WTC11 (cell line): ENCODE measurements at places on chromosomes 2 and 18. TPM values are rescaled to one million over a fixed set of nuclear protein-coding genes. Genes with fewer than 3 reads are reported as not detected.

DNA sequence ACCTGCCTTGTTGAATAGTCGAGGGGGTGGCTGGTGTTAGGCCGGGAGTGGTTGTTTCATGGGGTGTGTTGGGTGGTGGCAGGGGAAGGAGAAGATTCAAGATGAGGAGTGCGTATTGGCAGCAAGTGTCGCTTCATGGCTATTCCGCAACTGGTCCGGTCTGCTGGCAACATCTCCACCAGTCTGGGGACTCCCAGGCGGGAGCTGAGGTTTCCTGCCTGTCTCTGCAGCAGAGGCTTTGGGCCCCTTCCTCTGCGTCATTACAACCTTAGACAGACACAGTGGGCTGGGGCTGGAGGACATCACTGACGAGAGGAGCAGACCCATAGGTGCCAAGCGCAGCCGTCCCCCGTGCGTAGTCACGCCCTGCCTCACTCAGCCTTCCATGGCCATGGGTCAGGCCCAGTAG, 64.0 kb upstream of the MCFD2 start:
- peaks cover 7% of the 10 kb centered on the region; the same call in 1 of the 2 replicates for H3K4me1 ChIP-seq
- no peak for DNase-seq
- H3K27ac ChIP-seq: no peak overlapping the region
- H3K36me3 ChIP-seq: no peaks in the 10 kb centered on the region
- no peak overlapping the region for H3K4me3 ChIP-seq

PLEKHB2 gene
- 62.1 to 65.6 TPM (median 63.1 TPM) in 3 replicates for total RNA-seq

GRCh38 chr18:35671966-35672603, 90.5 kb downstream of the GALNT1 start:
- no peak overlapping the region for H3K4me3 ChIP-seq
- peaks cover 18% of the 10 kb centered on the region for H3K36me3 ChIP-seq
- no peaks in the 10 kb centered on the region for H3K27me3 ChIP-seq
- no peak overlapping the region for H3K27ac ChIP-seq
- no peak for DNase-seq

SERPINB7 gene
- total RNA-seq: not detected in 3 replicates

DNA sequence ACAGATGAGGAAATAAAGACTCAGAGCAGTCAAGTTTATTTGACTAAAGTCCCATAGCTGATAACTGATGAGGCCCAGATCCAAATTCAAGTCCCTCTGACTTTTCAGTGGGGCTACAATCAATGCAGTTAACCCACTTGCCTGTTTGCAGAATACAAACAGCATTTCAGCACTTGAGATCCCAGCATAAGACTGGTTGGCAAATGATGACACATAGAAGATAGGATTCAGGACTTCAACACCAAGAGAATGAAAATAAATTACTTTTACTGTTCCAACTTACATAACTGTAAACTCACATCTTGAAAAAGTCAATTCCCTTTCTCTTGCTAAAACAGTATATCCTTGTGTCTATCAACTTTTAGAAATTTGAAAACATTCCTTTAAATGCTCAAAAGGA, 61.2 kb downstream of the CCDC93 start:
- no peaks in the 10 kb centered on the region for H3K27me3 ChIP-seq
- no peak overlapping the region for H3K27ac ChIP-seq
- no peaks in the 10 kb centered on the region for H3K4me1 ChIP-seq
- H3K4me3 ChIP-seq: no peak overlapping the region
- H3K36me3 ChIP-seq: peaks cover 47% of the 10 kb centered on the region

LRRC30 gene
- total RNA-seq: not detected in 3 replicates

DNA sequence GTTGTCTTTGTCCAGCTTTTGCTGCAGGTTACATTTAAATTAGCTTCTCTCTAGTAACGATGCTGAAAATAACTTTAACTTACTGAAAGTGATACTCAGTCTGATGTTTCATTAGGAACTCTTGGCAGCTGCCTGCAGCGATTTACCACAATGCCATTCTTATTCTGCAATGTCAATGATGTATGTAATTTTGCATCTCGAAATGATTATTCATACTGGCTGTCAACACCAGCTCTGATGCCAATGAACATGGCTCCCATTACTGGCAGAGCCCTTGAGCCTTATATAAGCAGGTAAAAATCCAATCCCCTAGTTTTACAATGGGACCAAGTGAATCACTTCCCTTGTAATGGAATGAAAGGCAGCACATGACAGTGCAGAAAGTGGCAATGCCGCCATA, 16.3 kb upstream of the MFF start:
- no peak for DNase-seq
- H3K27me3 ChIP-seq: no peaks in the 10 kb centered on the region
- H3K27ac ChIP-seq: no peak overlapping the region; the same call in 1 of the 2 replicates

DNA sequence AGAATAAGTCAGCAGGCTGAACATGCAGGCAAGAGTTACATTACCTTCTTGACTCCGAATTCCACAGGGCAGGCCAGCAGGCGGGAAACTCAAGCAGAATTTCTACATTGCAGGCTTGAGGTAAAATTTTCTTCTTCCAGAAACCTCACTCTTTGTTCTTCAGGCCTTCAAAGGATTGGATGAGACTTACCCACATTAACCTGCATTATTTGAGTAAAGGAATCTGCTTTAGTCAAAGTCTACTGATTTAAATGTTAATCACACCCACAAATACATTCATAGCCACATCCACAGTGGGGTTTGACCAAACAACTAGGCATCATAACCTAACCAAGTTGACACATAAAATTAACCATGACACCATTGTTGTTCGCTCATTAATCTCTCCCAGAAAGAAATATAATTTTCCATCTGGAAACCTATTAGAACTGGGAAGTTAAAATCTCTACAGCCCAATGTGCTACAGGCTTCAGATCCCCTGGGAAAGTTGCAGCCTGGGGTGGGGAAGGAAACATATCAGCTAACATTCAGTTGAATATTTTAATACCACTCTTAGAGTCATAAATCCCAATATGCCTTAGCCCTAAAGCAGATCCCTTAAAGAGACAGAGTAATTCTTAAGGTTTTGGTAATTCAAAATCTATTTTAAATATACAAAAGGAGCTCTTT, 468.2 kb upstream of the TNP1 start:
- no peak overlapping the region for H3K4me3 ChIP-seq
- H3K27ac ChIP-seq: no peak overlapping the region
- peaks cover 43% of the 10 kb centered on the region for H3K4me1 ChIP-seq
- no peak for DNase-seq

DNA sequence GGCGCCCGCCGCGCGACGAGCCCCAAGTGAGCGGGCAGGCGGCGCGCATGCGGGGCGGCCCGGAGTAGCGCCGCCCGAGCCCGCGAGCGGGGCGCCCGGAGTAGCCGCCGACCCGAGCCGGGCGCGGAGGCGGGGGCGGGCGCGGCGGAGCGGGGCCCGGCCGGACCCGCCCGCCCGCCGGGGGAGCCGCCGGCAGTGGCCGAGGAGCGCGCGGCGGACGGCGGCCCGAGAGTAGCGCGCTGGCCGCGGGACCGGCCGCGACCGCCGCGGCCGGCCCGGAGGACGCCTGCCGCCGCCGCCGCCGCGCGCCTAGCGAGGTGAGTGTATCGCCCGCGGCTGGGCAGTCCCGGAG, at the start of gene GALNT1:
Gene GALNT1, plus strand, starts transcription at position 195 of the 352 bp plus-strand sequence. CDS start 72,923 bp downstream, outside the sequence.
- H3K27ac ChIP-seq: peak within 1 kb of the TSS; percentile 64; the same call in 1 of the 2 replicates
- peak within 1 kb of the TSS; percentile 77 for H3K4me3 ChIP-seq
- peaks cover 14% of the 10 kb centered on the region for H3K27me3 ChIP-seq
- DNase-seq: no peak

DNA sequence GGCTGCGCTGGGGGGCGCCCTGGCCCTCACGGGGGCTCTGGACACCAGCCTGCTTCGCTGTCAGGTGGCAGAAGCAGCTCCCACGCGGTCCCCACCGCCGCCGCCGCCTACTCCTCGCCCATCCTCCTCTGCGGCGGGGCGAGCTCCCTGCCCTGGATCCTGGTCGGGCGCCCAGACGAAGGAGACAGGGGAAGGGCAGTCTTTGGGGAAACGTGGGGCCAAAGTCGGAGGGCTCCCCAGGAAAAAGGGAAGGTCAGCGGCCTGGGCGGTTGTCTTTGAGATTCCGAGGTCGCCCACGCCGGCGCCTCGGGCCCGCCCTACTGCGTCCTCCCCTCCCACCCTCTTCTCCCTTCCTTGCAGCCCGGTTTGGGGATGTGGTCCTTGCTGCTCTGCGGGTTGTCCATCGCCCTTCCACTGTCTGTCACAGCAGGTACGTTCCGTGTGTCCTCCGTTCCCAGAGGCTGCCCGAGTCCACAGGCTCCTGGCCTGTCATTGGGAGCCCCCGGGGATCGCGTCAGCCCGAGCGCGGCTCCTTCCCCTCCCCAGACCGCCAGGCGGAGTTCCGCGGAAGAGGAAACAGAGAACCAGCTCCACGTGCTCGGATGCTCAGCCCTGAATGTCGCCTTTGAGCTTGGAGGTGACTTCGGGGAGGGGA, 800 bp downstream of the IL1RL2 start:
- H3K27me3 ChIP-seq: peaks cover 48% of the 10 kb centered on the region
- peaks cover 3% of the 10 kb centered on the region; the same call in 1 of the 2 replicates for H3K4me1 ChIP-seq
- H3K4me3 ChIP-seq: peak overlapping the region; percentile 71
- H3K27ac ChIP-seq: no peak overlapping the region
- peak; percentile 58 for DNase-seq

DNA sequence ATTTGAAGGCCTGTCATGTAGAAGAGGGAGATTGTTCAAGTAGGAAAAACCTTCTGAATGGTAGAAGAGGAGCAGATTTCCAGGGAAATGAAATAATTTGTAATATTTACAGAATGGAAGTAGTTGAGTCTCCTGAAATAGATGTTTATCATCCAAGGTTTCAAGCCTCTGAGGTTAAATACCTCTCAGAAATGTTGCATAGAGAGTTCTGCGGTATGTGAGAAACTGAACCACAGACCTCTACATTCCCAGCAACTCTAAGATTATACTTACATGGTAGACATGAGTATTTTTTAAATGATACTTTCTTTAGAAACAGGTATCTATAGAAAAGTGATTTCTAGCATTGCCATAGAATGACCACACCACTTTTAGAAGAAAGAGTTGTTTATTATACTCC, 379.8 kb upstream of the FANCL start:
- H3K27me3 ChIP-seq: no peaks in the 10 kb centered on the region
- H3K27ac ChIP-seq: no peak overlapping the region
- no peaks in the 10 kb centered on the region for H3K4me1 ChIP-seq

DNA sequence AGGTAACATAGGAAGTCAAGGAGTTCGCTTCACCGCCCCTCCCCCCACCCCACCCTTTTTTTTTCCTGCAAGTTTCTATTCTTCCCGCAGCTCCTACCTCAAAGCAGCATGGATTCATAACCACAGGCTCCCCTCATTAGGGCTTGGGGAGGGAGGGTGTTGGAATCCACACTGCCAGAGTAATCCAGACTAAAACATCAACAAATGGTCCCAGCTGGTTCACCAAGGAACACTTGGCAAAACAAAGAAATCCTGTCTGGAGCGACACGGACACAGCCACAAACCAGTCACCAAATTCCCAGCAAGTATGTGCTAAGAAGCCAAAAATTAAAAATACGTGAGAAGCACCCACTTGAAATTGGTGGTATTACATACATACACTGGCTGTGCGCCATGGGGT, 106.9 kb upstream of the PPP1CB start:
- H3K27me3 ChIP-seq: no peaks in the 10 kb centered on the region
- H3K27ac ChIP-seq: no peak overlapping the region
- H3K4me3 ChIP-seq: no peak overlapping the region
- H3K36me3 ChIP-seq: no peaks in the 10 kb centered on the region
- DNase-seq: no peak

HJURP gene
- total RNA-seq: 64.2 to 83.7 TPM (median 67.5 TPM) in 3 replicates

MLPH gene
- 7.7 to 10.3 TPM (median 9.7 TPM) in 3 replicates for total RNA-seq

DNA sequence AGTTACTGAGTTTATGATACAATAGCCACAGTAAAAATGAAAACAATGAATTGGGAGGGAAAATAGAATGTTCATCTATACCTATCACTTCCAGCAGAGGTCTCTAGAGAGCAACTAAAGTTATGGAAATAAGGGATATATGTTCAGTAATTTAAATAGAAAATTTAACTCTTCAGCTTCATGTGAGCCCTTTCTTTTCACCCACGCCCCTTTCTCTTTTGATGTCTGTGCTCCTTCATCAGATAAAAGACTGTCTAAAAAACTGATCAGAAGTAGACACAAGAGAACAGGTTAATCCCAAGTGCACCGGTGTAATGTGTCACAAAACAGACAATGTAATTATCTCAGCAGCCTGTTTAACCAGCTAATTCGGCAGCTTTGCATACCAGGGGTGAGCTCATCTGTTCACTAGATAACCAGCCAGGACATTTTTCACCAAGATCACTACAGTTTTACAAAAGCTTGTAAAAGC, 238.5 kb upstream of the ERBB4 start:
- 0 out of 2 replicates have a peak, but pooled peaks cover 4% of the 10 kb centered on the region for H3K4me1 ChIP-seq
- no peak overlapping the region for H3K27ac ChIP-seq
- no peak overlapping the region for H3K4me3 ChIP-seq
- no peaks in the 10 kb centered on the region for H3K36me3 ChIP-seq
- no peak for DNase-seq

DNA sequence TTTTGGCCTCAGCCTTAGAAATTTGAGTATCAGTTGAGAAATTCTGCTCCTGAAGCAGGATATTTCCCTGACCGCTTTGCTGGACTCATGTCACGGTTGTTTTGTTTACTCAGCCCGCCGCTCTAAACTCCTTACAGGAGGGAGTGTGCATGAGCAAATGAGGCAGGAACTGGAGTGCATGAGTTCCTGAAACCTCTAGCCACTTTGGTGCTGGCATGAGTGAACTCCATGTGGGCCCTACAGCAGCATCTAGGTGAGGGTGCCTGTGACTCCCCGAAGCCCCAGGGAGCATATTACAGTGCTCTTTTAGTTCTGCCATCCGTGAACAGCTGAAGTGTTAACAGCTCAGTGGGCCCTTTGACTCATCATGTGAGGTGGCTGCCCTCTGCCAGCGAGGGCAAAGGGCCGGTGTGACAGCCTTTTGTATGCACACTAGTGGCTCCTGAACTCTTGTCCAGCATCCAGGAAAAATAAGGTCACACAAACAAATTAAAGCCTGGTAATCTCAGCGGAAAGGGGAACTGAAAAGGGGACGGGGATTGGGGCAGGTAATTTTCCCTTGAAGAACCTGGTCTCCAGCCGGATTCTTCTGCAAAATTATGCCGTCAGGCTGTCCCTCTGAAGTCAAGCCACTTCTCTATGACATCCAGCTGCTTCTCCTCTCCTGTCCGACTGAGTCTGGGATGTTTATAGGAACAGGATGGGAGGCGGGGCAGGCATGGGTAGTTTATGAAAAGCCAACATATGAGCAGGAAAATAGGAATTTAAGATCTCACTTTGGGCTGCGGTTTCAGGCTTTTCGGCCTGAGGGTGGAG, 1668.7 kb downstream of the SUCLG1 start:
- no peaks in the 10 kb centered on the region for H3K27me3 ChIP-seq
- no peak overlapping the region for H3K27ac ChIP-seq
- H3K4me1 ChIP-seq: no peaks in the 10 kb centered on the region
- no peak for DNase-seq
- H3K36me3 ChIP-seq: no peaks in the 10 kb centered on the region

- H3K4me3 ChIP-seq: no peak overlapping the region
- no peaks in the 10 kb centered on the region; the same call in 1 of the 2 replicates for H3K27me3 ChIP-seq
- no peaks in the 10 kb centered on the region for H3K36me3 ChIP-seq
- H3K4me1 ChIP-seq: peaks cover 9% of the 10 kb centered on the region
Observed at GRCh38 chr2:41694536-41695049, 353.2 kb upstream of the PKDCC start.

- H3K4me3 ChIP-seq: no peak overlapping the region
- no peak overlapping the region for H3K27ac ChIP-seq
- H3K4me1 ChIP-seq: peaks cover 7% of the 10 kb centered on the region
Observed at GRCh38 chr2:203892207-203892606, 24.6 kb downstream of the CTLA4 start.
